ENCODE measurements at places on chromosomes 13 and 19. TPM values are rescaled to one million over a fixed set of nuclear protein-coding genes. Genes with fewer than 3 reads are reported as not detected.

The ZFP82 gene
- 5.0 TPM for total RNA-seq

The PPP1R12C gene
- 21.1 TPM for total RNA-seq

The IGFL3 gene
- total RNA-seq: not detected

The KRTDAP gene
- not detected for total RNA-seq

The NKPD1 gene
- under 0.01 TPM for total RNA-seq

The KMT2B gene
- 1.9 TPM for total RNA-seq

DNA sequence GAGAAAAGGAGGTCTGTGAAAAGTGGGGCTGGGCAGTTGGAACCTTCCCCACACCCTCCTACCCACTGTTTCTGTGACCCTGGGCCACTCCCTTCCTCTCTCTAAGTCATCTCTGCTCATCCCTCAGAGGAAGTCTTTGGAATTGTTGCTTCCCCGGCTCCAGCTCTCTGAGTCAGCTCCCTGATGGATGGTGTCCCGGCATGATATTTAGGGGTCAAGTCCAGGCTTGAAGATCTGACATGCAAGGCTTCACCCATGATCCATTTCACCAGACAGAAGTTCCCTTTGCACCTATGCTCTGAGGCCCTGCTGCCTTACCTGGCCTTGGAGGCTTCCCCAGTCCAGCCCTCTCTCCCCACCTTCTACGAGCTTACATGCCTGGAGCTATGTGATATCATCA lies 13.3 kb downstream of the EXOC3L2 start:
- DNase-seq: no peak

GRCh38 chr13:88752041-88752440 lies 1080.9 kb downstream of the SLITRK5 start:
- no peak for DNase-seq

- DNase-seq: peak; percentile 60
Observed at GRCh38 chr13:46595136-46595884, 42.3 kb downstream of the LRCH1 start.

GRCh38 chr13:26558074-26558805 lies 757 bp downstream of the WASF3 start:
- DNase-seq: peak; percentile 13
